ENCODE measurements at places on chromosomes 12 and 14. TPM values are rescaled to one million over a fixed set of nuclear protein-coding genes. Genes with fewer than 3 reads are reported as not detected.

DNA sequence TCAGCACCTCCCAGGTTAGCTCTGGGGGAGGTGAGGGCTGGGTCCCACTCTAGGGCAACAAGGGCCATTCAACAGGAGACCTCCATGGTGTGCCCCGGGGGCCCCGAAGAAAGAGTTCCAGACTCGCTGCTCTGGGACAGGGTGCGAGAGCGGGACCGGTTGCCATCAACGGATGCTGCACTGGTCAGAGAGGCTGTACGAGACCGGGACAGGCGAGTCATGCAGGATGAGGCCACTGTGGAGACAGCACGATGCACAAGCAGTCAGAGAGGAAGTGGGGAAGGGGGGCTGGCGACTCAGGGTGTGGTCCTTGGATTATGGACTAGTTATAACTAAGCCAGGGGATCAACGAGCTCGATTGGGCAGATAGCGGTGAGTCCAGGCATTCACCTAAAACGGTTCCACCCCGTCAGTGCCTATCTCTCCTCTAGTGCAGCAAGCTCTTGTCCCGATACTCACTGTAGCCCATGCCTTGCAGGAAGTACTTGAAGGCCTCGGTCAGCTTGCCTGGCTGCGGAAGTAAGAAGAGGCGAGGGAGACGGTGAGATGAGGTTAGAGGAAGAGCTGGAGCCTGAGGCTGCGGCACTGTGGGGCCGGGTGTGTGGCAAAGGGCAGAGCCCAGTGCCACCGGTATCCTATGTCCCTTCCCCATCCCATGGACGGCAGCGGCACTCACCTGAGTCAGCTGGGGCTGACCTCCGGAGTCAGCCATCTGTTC is 7.2 kb downstream of the NDRG2 start:
- H3K27ac ChIP-seq, result no peak overlapping the region
- H3K4me3 ChIP-seq, result no peak overlapping the region
- no peaks in the 10 kb centered on the region for H3K4me1 ChIP-seq
- no peaks in the 10 kb centered on the region for H3K36me3 ChIP-seq

- H3K4me3 ChIP-seq, result no peak overlapping the region
- peaks cover 3% of the 10 kb centered on the region for H3K4me1 ChIP-seq
- H3K27ac ChIP-seq, result no peak overlapping the region
- H3K27me3 ChIP-seq, result no peaks in the 10 kb centered on the region
- H3K36me3 ChIP-seq, result peaks cover 13% of the 10 kb centered on the region
Observed at GRCh38 chr14:103362780-103363179, 22.4 kb upstream of the MARK3 start.

DNA sequence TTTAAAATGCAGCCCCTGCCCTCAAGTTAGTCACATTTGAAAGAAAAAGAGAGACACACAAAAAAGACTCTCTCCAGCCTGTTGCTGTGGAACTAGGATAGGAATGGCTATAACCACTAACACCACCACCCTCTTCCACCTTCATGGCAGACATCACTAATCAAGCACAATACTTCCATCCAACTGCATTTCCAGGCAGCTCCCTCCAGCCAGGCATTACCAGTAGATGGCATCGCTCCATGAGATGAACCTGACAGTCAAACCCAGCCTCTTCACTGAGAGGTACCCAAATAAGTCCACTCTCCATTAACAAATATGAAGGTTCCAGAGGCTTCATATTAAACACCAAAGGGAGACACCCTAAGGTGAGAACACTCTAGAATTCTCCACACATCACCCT is 24.4 kb downstream of the SLC8B1 start:
- no peaks in the 10 kb centered on the region for H3K27me3 ChIP-seq
- DNase-seq, result no peak
- H3K36me3 ChIP-seq, result peaks cover 31% of the 10 kb centered on the region
- no peak overlapping the region for H3K27ac ChIP-seq
- peaks cover 2% of the 10 kb centered on the region for H3K4me1 ChIP-seq

DNA sequence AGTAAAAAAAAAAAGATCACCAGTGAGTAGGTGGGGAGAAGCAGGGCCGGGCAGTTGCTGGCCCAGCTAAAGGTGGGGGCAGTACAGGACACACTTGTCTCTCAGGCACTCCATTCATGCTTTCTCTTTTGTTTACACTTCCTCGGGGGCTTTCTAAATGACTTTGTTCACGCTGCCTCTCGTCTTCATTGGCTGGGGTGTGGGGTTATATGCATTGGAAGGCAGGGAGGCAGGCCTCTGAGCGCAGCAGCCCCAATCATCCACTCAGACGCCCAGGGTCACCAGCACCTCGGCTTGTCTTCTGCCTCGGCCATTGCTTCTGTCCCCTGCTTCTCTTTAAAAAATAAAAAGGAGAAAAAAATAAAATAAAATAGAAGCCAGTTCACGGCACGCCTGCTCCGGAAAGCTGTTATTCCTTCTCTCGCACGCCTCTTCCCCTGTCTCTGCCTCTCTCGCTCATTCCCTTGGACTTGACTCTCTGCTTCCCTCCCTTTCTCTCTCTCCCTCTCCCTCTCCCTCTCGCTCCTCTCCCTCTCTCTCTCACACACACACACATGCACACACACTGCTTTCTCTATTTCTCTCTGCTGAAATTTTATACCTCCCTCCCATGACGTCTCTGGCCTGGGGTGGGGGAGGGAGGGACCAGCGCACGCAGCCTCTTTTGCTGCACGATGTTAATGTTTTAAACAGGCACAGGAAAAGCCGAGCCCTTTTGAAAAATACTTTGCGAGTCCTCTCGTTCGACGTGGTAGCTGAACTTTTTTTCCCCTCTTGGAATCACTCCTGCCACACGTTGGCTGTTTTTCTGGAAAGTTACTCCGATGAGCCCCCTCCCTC is at the start of gene TGFB3:
TSS of gene TGFB3 (minus strand) at position 570 of the 840 bp plus-strand sequence. CDS start 1,102 bp downstream, outside the sequence.
- H3K4me1 ChIP-seq, result peaks cover 28% of the 10 kb centered on the region
- peak within 1 kb of the TSS; percentile 78 for H3K27ac ChIP-seq
- peaks cover 22% of the 10 kb centered on the region for H3K27me3 ChIP-seq
- no peaks in the 10 kb centered on the region for H3K36me3 ChIP-seq
- H3K4me3 ChIP-seq, result peak within 1 kb of the TSS; percentile 83

DNA sequence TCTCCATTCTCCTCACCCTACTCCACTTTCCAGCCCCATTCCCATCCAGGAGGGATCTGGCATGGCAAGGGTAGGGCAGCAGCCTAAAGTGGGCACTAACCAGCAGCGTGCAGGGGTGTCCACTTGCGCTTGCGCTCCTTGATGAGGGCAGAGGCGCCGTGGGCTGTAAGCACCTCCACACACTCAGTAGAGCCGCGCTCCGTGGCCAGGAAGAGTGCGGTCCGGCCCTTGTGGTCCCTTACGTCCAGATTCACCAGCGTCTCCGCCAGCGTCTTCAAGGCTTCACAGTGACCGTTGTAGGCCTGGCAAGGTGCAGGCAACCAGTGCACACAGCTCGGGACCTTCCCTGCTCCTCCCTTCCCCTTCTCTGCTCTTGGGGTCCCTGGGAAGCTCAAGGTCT is 10.3 kb downstream of the ANKRD52 start:
- no peak overlapping the region for H3K4me3 ChIP-seq
- H3K36me3 ChIP-seq, result peaks cover 54% of the 10 kb centered on the region
- H3K4me1 ChIP-seq, result no peaks in the 10 kb centered on the region
- H3K27me3 ChIP-seq, result no peaks in the 10 kb centered on the region
- H3K27ac ChIP-seq, result no peak overlapping the region

Gene PLEKHH1
- 1.8 TPM for total RNA-seq

Measured in activated T-helper 2 cell treated with anti-CD3 and anti-CD28 coated beads, Interferon-gamma antibody, Interleukin-2, Interleukin-4, amounts not matched to agents 10 μg/mL and 5 μg/mL and 100 μg/mL, durations not matched to agents 14 hours and 24 hours and 36 hours (primary cell).